CD4-positive, alpha-beta T cell treated with Interleukin-15 for 1 hour (primary cell): ENCODE measurements at places on chromosomes 1 and 21.

DNA sequence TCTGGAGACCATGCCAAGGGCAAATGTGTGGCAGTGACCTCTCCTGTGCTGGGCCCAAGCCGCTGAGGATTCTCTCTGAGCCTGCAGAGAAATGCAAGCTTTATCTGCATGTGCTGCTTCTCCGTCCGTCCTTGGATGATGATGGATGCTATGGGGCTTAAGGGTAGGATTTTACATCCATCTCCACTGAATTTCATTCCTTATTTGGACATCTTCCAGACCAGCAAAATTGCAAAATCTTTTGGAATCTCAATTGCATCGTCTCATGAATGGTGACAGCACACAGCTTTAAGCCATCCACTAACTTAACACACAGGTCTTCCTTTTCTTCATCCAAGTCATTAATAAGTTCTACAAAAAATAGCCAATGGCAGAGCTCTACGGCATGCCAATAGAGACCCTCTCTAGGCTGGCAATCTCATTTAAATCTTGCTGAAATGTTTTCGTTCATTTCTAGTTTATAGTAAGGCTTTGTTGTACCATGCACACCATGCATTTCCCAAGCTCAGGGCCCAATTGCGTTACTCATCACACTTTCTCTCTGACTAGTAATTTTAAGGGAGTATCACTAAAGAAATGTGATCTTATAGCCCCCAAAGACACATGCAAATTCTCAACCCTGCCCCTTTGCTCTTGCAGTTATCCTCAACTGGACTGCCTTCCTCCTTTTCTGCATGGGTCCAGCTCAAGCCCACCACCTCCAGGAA, 11.1 kb downstream of the BATF3 start:
- no peak for DNase-seq

DNA sequence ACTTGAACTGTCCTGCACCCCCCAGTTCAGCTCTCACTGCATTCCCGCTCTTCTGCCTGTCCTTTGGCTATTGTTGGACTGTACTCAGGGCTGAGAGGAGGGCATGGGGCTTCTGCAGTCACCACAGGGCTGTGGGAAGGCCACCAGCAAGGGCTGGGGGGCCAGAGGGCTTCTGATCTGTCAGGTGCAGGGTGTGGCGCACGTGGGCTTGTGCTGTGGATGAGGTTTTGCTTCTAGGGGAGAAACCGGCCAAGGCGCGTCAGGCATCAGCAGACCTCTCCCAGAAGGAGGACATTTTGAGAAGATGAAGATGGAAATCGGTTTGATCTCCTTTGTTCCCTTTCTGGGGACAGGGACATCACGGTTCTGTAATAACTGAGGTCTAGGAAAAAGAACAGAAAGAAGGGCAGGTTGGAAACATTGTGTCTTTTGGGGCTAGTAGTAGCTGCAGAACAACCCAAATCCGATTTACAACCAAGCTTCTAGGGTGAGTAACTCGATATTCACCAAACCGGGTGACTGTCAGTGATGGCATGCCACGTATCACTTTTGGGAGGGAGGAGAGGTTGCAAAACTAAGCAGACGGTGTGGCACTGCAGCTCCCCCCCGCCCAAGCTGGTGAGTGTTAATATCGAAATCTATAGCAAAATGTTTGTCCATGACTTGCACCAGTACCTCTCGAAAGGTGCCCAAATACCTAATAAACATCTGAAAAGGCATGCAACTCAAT, 40.9 kb downstream of the AGPAT3 start:
- no peak for DNase-seq

- no peak for DNase-seq
These were observed 95.3 kb upstream of the ACTRT2 start for GRCh38 chr1:2925918-2926317.

DNA sequence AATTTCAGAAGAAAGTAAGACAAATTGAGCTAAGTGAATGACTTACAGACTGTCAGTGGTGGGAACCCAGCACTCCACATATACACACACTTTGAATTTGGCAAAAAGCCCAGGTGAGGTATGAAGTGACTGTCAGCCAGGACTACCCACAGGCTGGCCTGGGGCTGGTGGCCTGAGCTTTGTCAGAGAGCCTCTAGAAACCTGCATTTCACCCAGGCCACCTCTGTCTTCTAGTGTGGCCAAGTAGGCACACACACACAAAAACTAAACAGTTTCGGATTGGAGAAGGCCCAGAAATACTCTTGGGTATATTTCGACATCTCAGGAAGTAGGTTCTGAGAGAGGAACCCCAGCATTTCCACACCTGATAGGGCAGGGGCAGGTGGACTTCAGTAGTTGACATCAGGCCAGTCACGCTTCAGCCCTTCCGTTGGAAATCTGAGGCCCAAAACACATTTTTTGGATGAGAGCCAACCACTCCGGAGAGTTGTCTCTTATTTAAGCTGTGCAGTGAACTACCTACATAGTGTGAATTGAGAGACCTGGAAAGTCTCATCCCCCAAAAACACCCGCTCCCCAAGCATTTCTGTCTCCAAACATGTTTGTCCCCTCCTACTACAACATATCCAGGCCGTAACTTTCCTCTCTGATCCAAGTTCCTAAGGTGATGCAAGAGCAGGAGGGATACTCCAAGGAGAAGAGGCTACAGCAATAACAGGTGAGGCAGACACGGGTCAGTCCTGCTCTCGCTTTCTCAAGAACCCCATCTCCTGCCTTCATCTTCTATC, 167.2 kb upstream of the PROX1 start:
- no peak for DNase-seq

DNA sequence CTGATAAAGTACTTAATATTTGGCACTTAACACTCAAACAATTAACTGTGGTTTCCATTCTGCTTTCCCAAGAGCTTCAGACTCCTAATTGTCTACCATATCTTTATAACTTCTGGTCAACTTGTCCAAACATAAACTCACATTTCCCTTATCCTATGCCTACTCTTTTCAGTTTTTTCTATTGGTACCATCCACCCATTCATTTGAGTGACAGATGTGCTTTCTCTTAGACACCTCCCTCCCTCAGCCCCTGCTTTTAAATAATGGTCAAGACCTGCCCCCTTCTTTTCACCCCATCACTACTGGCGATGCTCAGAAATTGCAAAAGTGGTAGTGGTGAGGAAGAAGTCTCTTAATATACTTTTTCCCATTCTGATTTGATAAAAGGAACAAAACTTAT, 5.5 kb downstream of the SLC16A4 start:
- no peak for DNase-seq

DNA sequence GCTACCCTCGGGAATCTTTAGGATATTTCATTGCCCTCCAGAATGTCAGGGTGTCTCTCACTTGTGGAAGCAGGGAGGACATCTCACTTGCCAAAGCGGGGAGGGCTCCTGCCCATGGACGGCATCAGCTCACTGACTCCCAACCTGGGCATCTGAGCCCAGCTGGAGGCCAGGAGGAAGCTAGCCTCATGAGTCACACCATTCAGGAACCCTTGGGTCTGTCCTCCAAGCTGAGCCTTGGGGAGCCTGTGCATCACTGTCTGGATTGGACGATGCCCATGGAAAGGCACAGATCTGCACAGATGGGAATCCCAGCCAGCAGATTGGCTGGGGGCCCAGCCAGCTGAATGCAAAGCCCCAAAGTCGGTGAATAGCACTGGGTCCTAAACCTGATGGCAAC, 25.2 kb downstream of the WNT3A start:
- DNase-seq = no peak

DNA sequence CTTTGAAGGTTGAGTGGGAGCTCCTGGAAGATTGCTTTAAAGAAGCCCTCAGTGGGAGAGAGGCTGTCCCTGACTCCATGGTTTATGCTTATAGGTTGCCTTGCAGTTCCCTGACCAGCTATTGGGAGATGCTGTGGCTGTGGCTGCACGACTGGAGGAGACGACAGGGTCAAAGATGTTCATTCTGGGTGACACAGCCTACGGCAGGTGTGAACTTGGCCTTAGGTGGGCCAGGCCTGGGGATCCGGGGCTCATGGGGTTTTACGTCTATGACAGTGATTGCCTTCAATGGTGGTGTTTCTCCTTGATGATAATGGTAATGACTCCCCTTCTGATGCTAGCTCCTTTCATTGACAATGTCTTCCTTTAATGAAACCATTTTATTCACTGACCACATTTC, 692 bp downstream of the DPH2 start:
- no peak for DNase-seq

- DNase-seq = no peak
These were observed 201.2 kb downstream of the TOMM20 start for GRCh38 chr1:234927312-234927970.

DNA sequence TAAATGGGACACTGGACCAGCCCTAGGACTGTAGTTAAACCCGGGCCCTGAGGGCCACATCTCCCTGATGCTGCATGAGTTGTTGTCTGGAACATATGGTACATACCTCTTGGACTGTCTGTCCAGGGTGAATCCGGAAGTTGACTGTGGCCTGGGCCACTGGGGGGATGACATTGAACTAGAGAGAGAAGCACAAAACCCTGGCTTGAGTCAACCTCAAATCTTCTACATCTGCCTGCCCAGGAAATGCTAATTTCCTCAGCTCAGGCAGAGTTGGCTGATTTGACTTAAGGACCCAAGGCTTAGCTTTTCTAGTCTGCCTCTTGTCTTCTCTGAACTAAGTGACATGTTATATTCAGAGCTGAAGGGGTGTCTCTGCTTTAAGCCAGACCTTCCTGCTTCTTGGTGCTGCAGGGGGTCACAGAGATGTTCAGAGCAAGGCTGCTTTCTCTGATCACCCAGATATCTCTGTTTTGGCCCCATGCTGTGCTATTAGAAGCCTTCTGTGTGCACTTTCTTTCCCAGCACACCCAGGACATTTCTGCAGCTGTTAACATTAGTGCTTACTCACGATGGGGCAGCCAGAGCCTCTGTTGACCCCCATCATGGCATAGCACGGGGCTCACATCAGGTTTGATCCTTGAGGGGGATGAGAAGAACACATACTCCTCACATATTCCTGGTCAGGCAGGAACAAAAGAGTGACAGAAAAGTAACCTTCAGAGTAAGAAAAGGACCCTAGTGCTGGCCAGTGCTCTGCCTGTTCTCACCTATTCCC, 9.6 kb downstream of the PM20D1 start:
- no peak for DNase-seq

DNA sequence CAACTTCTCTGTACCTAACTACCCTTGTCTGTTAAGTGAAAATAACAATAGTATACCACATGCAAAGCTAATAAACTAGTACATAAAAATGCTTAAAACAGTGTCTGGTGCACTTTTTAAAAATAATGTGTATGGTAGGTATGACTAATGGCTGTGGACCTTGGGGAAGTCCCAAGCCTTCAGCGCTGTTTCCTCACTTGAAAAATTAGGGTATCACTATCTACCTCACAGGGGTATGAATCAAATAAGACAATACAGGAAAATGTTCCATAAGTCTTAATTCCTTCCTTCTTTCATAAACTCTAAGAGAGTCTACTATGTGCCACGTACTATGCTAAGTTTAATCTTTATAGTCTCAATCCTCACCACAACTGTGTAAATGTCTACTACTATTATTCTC, 32.0 kb downstream of the EGLN1 start:
- DNase-seq = no peak

- DNase-seq = no peak
These were observed 5.7 kb downstream of the NTRK1 start for GRCh38 chr1:156866249-156866909.

GRCh38 chr1:14363707-14364413, 234.6 kb upstream of the KAZN start:
- DNase-seq = no peak

DNA sequence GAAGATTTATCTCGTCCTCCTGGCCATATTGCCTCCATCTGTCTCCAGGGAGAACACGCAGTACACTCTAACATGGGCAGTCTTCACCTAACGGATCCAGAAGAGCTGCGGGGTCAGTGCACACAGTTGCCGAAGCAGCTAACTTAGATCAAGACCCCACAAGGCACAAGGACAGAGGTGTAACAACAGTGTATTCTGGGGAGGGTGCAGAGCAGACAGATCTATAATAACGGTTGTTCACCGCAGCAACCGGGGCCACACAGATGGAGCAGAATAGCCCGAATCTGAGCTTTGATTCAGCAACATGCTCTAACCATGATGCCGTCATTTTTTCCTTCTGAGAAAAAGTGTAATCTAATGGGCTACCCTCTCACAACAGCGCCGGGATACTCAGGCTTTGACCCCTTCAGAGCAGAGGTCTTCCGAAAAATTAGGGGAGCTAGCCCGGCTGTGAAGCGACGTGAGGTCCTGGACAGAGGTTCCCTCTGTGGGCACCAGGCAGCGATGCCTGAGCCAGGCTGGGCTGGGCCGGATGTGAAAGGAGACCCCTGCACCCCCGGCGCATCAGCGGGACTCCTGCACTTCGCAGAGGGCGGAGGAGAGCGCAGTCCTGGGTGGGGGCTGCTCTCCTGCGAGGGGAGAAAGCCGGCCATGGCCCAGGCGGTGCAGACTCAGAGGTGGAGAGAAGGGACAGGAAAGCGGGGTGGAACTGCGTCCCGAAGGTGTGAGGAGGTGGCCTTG, 57.5 kb downstream of the BCL9 start:
- peak; percentile 29 for DNase-seq

- DNase-seq = no peak
These were observed 12.7 kb upstream of the B3GALNT2 start for GRCh38 chr1:235516862-235517446.

DNA sequence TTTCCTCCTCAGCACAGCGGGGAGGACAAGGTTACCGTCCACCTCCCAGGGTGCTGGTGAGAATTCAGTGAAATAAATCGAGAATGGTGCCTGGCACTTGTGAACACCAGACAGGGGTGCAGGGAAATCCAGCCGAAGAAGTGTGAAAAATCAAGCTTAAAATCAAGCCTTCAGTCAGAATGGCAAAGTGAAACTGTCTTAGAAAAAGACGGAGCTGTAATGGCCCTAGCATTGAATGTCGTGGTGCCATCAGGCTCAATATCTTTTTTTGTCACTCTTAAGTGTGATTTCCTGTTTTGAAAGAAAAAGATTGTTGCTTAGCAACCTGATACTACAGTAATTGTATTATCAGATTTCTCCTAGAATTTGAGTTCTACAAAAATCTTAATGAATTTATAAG, 22.1 kb downstream of the EDARADD start:
- peak; percentile 61 for DNase-seq

GRCh38 chr1:7227654-7228053, 442.4 kb downstream of the CAMTA1 start:
- no peak for DNase-seq

DNA sequence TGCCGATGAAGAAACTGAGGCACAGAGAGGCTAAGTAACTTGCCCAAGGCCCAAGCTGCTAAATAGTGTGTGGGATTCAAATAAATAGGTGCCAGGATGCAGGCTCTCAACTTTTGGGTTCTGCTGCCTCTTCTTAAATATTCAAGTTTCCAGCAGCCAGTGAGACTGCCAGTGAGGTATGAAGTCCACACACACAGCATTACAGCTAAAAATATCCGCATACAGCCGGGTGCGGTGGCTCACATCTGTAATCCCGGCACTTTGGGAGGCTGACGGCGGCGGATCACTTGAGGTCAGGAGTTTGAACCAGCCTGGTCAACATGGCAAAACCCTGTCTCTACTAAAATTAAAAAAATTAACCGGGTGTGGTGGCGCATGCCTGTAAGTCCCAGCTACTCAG, 78.4 kb upstream of the DIRAS3 start:
- no peak for DNase-seq

GRCh38 chr1:25819491-25820246, at the start of gene MTFR1L:
Gene MTFR1L (plus strand): TSS chr1:25819954. CDS start chr1:25823105, 3,151 bp downstream.
- DNase-seq = peak; percentile 91
